ENCODE measurements at places on chromosomes 4 and X.
A peak's percentile ranks its signal among the peaks of the same experiment; 100 is the strongest.

GRCh38 chr4:94115687-94116086 is 92.0 kb upstream of the SMARCAD1 start:
- DNase-seq = no peak

GRCh38 chr4:45803994-45804393 is 319.9 kb downstream of the GABRG1 start:
- DNase-seq = no peak

- peak; percentile 26 for DNase-seq
Measured at GRCh38 chr4:119286377-119287002, 35.4 kb downstream of the FABP2 start.

GRCh38 chr4:22897520-22898108 is 204.9 kb downstream of the GBA3 start:
- DNase-seq = peak; percentile 5

DNA sequence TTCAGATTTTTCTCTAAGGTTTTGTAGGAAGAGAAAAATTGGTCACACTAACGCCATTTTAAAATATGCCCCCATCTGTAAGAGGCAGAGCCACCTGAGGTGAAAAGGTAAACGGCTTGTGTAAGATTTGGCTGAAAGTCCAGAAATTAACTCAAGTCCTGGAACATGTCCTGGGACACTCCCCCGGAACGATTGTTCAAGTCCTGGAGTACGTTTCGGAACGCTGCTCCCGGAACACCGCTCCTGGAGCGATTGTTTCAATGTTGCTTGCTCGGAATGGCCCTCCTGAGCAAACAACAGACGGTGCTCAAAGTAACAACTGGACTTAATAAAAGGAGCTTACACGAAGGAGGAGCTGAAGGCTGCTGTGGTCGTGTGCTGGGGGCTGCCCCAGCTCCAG is 796.5 kb upstream of the SLIT2 start:
- DNase-seq = no peak

- no peak for DNase-seq
Measured at GRCh38 chrX:124085063-124085462, 123.6 kb downstream of the STAG2 start.

DNA sequence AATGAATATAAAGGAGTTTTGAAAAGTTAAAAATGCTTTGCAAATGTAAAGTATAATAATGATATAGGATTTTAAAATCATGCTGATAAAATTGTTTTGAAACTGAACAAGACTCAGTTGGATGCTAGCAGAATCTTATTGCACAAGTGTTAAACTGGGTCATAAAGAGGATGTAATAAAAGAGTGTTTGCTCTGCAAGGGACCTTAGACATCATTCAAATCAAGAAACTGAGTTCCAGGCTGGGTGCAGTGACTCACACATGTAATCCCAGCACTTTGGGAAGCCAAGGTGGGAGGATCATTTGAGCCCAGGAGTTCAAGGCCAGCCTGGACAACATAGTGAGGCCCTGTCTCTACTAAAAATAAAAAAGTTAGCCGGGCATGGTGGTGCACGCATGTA is 27.5 kb upstream of the DUSP21 start:
- DNase-seq = no peak

- DNase-seq = no peak
Measured at GRCh38 chr4:100169491-100170485, 20.5 kb downstream of the DDIT4L start.

DNA sequence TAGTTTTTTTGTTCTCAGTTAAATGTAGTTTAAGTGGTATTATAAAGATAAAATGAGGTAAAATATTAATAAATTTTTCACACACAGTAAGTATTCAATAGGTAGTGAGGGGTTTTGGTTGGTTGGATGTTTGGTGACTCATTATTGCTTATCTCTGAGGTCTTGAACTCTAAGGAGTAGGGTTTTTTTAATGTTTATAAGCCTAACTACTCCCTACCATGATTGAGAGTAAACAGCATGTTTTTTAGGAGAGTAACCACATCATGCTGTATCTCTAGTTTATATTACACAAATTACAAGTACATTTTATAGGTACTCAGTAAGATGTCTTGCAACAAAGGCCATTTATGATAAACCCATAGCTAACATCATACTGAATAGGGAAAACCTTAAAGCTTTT is 181.6 kb downstream of the MAPK10 start:
- no peak for DNase-seq

- no peak for DNase-seq
Measured at GRCh38 chr4:168755598-168756477, 254.2 kb downstream of the CBR4 start.

DNA sequence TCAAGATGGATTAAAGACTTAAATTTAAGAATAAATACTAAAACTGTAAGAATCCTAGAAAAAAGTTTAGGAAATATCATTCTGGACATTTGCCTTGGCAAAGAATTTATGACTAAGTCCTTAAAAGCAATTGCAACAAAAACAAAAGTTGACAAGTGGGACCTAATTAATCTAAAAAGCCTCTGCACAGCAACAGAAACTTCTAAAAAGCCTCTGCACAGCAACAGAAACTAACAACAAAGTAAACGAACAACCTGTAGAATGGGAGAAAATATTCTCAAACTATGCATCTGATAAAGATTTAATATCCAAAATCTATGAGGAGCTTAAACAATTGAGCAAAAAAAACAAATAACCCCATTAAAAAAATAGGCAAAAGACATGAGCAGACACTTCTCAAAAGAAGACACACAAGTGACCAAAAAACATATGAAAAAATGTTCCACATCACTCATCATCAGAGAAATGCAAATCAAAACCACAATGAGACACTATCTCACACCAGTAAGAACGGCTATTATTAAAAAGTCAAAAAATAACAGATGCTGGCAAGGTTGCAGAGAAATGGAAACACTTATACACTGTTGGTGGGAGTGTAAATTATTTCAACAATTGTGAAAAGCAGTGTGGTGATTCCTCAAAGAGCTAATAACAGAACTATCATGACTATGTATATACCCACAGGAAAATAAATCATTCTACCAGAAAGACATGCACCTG is 5.5 kb upstream of the OPRPN start:
- no peak for DNase-seq

DNA sequence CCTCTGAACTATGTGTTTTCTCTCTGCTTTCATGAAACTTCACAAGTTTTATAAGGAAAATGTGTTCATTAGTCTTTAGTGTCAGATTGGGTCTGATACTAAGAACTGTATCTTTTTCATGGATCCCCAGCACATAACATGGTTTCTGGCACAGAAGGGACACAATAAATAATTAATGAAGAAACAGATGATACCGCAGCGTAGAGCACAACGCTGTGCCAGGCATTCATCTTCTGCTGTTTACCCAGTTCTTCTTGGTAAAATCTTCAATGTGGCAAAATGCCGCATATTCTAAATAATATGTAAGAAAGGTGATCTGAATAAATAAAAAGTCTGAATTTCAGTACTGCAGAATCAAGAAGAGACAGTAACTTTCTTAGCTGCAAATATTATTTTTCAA is 12.3 kb downstream of the SCARB2 start:
- no peak for DNase-seq

GRCh38 chr4:111546881-111547280 is 598.4 kb upstream of the FAM241A start:
- DNase-seq = no peak

DNA sequence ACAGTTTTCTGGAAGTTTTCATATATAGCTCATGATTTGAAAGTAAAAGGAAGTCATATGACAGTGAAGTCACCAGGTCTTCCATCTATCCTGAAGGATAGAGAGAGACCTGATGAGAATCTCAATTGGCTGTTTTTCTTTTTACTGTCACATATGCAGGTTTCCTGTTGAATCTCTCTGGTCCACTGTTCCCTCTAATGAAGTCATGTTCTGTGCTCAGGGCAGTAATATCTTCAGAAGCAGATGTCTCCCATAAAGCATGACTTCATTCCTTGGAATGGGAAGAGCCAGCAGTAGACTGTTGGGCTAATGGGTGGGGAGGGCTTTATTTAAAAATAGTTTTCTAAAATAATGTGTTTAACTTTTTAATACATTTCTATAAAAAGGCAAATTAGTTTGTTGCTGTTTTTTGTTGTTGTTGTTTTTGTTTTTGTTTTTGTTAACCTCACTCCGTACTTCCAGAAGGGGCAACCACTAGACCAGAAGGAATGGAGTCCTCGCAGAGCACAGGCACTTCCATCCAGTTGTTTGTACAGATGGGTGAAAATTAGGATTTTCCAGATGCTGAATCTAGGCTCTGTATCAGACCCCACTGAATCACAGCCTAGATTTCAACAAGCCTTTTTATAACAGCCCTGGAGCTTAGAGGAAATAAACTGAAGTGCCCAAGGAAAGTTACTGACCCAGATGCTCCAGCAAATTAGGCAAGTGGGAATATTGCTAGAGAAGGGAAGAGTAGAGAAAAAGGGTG is 54.2 kb downstream of the AWAT2 start:
- DNase-seq = no peak

GRCh38 chr4:83408908-83409307 is 46.7 kb downstream of the HELQ start:
- no peak for DNase-seq

DNA sequence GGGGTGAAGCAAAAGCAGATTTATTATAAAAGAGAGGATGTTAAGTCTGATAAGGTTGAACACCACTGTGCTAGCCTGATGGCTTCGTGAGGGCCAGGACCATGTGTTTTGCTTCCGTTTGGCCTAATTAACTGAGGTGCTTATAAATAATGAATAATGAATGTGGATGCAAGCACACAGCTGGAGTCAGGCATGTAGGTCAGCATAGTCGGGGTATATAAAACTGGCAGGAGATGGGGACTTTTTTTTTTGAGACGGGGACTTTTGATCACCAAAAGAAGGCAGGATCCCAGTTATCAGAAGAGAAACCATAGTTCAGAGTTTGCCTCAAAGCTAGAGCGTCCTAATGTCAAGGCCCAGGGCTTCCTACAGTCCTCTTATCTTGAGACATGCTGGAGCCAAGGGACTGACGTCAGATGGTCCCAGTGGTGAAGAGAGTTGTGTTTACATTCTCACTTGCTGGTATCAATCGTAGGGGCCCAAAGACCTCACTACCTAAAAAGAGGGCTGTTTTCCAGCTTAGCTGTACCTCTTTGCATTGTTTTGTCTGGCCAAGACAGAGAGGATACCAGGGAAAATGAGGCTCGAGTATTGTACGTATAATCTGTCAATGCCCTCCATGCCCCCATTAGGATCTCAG is 50.4 kb downstream of the RTL9 start:
- DNase-seq = no peak

- DNase-seq = no peak
Measured at GRCh38 chr4:67929426-67929825, 33.9 kb downstream of the TMPRSS11A start.

DNA sequence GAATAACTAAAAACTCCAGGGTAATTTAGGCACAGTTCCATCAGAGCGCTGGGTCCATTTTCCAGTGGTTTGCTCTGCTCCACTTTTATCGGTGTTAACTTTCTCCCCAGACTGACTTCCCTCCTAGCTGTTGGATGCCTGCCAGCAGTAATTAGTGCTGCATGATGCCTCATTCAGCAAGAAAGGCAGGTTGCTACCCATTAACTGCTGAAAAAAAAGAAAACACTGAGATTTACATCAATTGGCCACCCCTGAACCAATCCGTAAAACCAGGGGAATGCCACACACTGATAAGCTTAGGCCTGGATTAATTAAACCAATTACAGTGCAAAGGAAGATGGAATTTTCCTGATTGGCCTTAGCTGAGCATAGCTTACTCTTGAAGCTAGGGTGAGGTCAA is 182.4 kb upstream of the CXXC4 start:
- DNase-seq = no peak

DNA sequence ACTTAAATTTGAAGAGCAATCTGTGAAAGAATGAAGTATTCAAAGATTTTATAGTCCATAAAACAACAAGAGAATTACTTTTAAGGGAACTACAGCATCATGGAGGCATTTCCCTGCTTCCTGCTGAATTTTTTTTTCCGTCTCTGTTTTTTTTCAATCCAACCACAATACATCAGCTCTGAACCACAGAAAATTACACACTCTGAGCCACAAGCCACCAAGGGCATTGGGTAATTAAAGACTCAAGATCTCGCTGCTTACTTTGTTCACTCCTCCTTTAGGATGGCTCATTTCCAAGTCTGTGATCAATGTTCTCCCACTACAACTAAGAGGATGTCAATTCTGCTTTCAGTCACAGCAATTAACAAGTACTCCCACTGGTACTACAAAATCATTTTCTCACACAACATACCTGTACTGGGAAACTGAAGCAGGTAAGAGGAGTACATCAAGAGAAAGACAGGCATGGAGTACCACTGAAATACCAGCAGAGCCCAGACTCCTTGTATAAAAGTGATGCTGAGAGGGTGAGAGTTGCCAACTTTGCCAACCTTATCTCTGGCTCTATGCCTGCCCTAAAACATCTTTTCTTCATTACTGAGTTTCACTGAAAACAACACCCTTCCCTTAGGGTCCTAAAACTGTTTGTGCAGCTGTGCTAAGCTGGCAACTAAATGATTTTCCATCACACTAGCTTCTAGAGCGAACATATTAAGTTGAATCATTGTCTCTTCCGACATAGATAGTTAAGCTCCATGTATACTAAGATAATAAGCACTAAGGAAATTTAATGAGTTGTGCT is 105.8 kb upstream of the MAGEB18 start:
- DNase-seq = no peak

- DNase-seq = no peak
Measured at GRCh38 chr4:7037425-7037824, 5.7 kb upstream of the TADA2B start.

DNA sequence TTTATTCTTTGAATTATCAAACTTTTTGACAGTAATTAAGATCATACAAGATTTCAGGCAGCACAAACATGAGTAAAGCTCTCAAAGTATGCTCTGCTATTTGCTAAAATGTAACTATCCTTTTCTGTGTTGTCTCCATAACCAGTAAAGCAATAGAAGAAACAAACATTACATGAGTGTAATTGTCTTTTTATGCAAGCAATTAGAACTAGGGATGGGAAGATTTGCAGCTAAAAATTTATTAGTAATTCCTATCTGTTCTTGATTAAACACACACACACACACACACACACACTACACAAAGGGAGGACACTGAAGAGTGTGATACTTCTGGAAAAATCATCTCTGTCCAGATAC is 512.9 kb downstream of the FAT4 start:
- no peak for DNase-seq

DNA sequence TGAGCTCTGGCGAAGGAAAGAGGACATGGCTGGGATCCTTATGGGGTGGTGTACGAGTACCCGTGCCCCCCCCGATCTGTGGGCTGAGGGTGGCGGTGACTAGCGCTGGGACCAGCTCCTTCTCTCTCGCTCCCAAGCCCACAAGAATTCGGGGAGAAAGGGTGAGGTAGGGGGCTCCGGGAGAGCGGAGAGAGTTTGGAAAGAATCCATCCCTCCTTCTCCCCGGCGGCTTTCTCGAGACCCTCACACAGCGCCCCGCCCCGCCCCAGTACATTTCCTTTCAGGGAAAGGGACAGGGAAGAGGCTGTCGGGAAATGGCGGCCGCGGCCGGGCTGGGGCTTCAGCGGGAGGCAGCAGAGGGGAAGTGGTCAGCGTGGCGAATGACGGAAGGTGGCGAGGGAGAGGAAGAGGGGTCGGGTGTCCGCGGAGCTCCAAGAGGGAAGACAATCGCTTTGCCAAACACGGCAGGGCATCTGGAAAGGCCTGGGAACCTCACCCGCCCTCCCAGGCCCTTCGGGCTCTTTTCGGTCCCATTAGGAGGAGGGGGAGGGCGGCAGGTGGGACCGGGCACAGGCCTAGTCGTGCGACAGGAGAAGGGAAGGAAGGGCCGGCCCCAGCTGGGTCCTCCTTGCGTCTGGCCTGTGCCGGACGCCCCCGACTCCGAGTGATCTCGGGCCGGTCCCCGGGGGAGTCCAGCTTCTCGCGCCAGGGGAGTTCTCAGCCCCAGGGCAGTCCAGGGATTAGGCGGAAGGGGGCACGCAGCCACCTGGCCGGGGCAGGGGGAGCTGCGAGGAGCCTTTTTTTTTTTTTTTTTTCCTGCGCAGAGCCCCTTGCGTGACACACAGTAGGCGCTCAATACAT is 10.2 kb downstream of the HNRNPH2 start:
- DNase-seq = peak; percentile 57

All from activated CD4-positive, alpha-beta T cell treated with anti-CD3 and anti-CD28 coated beads, Interleukin-2, amount 50 U/mL, for 48 hours (primary cell).